ENCODE measurements at places on chromosomes 4 and X. TPM values are rescaled to one million over a fixed set of nuclear protein-coding genes. Genes with fewer than 3 reads are reported as not detected.

DNA sequence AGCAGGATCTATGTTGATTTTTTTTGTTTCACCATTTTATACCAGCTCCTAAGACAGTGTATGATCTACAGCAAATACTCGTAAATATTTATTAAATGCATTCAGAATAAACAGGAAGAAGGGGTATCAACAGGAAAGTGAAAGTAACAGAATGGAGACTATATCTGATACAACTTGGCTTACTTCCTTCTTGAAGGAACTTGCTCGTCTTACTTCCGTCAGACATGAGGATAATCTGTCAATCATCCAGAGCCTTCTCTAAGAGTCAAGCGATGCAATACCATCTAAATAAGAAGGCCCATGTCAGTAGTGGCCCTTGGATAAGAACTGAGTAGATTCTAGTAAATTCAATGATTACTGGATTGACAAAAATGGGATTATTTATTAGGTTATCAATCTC is 84.2 kb downstream of the CAMK2D start:
- no peaks in the 10 kb centered on the region for H3K36me3 ChIP-seq
- H3K27ac ChIP-seq: no peak overlapping the region
- H3K27me3 ChIP-seq: no peaks in the 10 kb centered on the region
- no peak overlapping the region for H3K4me3 ChIP-seq
- DNase-seq: no peak

DNA sequence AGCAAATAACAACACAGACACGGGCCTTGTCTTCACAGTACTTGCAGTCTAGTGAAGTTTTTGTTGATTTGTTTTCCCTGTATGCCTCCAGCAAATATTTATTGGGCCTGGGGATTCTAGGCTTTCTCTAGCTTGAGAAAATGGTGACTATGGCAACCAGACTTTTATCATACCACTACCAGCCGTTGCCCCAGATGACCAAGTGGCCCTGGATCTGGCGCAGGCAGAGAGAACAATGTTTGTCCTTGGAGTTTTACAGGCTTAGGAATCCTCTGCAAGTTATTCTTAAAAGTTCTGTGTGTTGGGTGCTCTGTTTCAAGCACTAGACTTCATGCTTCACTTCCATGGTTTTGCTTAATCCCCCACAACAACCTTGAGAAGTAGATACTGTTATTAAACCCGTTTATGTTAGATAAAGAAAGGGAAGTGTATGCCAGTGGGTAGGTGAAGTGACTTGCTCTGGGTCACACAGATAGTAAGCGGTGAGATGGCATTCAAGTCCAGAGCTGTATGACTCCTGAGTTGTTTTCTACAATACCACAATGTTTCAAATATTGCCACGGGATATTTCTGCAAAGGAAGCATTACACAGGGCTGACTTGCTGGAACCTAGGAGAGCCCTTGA is 94.6 kb downstream of the AKAP4 start:
- H3K27me3 ChIP-seq: no peaks in the 10 kb centered on the region
- H3K36me3 ChIP-seq: no peaks in the 10 kb centered on the region
- peaks cover 3% of the 10 kb centered on the region for H3K4me1 ChIP-seq
- no peak overlapping the region for H3K4me3 ChIP-seq

DNA sequence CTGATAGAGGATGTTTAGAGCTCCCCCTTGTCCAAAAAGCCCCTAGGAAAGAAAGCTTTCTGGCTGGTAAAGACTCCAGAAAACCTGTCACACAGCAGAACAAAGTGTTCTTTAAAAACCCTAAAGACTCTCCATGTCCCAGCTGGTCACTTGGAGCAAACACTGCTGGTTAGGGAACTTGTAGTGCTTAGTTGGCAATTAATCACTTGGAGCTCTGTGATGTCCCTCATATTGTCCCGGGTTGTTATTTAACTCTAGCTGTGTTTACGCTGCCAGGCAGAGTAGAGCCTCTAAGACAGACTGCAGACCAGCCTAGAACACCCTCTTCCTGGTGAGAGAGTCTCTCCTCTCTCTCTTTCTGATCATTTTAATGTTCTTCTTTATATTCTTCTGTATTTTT is 267.3 kb downstream of the BCOR start:
- H3K4me1 ChIP-seq: no peaks in the 10 kb centered on the region
- H3K36me3 ChIP-seq: no peaks in the 10 kb centered on the region
- no peak for DNase-seq
- no peaks in the 10 kb centered on the region for H3K27me3 ChIP-seq

GRCh38 chr4:13347517-13348125 is 136.5 kb downstream of the RAB28 start:
- no peaks in the 10 kb centered on the region for H3K36me3 ChIP-seq
- no peaks in the 10 kb centered on the region for H3K4me1 ChIP-seq
- no peaks in the 10 kb centered on the region for H3K27me3 ChIP-seq
- DNase-seq: no peak
- H3K27ac ChIP-seq: no peak overlapping the region

GRCh38 chr4:111652236-111652635 is 493.0 kb upstream of the FAM241A start:
- no peak for DNase-seq
- H3K4me1 ChIP-seq: no peaks in the 10 kb centered on the region
- no peaks in the 10 kb centered on the region for H3K27me3 ChIP-seq
- no peak overlapping the region for H3K27ac ChIP-seq
- no peak overlapping the region for H3K4me3 ChIP-seq

DNA sequence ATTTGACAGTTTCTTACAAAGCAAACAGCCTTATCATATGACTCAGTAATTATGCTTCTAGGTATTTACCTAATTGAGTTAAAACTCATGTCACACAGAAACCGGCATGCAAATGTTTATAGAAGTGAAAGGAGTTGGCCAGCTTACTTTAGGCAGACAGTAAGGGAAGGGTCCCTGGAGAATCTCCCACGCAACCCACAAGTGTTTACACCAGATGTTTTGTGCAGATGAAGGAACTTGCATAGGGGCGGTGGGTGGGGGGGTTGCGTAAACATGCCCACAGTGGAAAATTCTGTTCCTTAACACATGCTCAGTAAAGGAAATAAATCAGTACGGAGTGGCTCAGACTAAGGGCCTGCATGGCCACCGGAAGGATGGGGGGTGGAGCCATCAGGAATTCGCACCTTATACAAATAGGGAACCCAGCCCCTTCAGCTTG is 330.5 kb upstream of the AADAT start:
- H3K4me3 ChIP-seq: no peak overlapping the region
- H3K36me3 ChIP-seq: no peaks in the 10 kb centered on the region
- no peak overlapping the region for H3K27ac ChIP-seq
- DNase-seq: peak; percentile 18
- no peaks in the 10 kb centered on the region for H3K4me1 ChIP-seq

DNA sequence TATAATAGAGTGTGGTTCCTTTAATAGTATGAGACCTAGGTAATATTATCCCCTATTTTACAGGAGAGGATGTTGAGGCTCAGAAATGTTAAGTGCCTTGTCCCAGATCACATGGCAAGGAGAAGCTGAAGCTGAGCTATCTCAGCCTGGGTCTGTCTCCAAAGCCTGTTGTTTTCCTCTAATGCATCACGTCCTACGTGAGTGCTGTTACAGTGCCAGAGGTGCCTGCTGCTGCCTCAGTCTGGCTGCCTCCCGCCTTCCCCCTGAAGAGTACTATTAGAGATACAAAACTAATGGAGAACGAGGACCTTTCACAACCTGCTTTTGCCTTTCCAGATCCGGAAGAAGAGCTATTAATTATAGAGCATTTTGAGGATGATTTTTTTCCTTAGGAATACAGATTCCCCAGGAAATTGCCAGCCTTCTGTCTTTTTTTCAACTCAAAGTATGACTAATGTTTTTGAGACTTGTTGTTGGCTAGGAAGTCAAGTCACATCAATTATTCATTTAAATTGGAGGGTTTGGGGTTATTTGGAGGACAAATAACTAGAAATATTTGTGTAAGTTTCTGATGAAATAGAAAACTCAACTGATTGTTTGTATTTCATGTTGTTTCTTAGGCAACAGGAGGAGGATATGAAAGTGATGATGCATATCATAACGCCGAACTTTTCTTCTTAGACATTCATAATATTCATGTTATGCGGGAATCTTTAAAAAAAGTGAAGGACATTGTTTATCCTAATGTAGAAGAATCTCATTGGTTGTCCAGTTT is 43.9 kb upstream of the MTMR1 start:
- no peak overlapping the region for H3K4me3 ChIP-seq
- no peaks in the 10 kb centered on the region for H3K27me3 ChIP-seq
- no peak overlapping the region for H3K27ac ChIP-seq
- no peaks in the 10 kb centered on the region for H3K4me1 ChIP-seq

GRCh38 chrX:121151293-121151692 is 103.9 kb downstream of the GLUD2 start:
- no peaks in the 10 kb centered on the region for H3K4me1 ChIP-seq
- H3K36me3 ChIP-seq: no peaks in the 10 kb centered on the region
- H3K27ac ChIP-seq: no peak overlapping the region
- no peak for DNase-seq

GRCh38 chr4:71004281-71004851 is 10.9 kb downstream of the DCK start:
- H3K27me3 ChIP-seq: no peaks in the 10 kb centered on the region
- no peak for DNase-seq
- H3K4me1 ChIP-seq: no peaks in the 10 kb centered on the region
- no peak overlapping the region for H3K4me3 ChIP-seq
- no peaks in the 10 kb centered on the region for H3K36me3 ChIP-seq

DNA sequence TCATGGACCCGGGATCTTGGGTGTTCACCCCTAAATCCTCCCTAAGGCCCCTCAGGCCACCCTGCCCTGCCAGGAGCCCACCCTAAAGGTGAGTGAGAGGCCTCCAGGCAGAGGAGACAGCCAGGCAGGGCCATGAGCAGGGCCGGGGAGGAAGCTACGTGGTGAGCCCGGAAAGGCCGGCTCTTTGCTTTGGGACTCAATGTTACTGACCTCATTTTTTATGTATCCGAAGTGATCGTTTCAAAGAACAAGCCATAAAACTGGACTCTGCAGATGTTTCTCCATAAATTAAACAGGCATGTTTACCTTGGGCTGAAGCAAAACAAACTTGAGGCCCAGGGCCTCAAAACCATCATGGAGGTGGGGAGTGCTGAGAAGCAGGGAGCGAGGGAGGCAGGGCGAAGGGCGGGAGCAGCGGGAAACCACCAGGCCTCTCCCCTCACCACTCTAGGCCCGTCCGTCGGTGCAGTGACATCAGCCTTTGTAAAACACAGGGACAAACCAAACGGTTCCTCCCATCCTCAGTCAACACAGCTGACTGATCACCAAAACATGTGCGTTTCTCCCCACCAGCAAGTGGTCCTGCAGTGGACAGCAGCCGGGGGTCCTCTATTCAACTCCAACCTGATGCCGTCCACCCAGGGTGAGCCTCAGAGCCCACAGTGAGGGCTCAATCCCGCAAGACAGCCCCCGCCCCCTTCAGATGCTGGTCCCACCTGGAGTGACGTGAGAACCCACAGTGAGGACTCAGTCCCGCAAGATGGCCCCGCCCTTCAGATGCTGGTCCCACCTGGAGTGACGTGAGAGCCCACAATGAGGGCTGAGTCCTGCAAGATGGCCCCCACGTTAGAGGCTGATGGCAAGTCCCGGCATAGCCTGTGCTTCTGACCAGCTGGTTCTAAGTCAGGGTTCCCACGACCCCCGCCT is 102.9 kb upstream of the LRPAP1 start:
- peaks cover 4% of the 10 kb centered on the region for H3K4me1 ChIP-seq
- H3K36me3 ChIP-seq: no peaks in the 10 kb centered on the region
- H3K27ac ChIP-seq: no peak overlapping the region
- no peak for DNase-seq

DNA sequence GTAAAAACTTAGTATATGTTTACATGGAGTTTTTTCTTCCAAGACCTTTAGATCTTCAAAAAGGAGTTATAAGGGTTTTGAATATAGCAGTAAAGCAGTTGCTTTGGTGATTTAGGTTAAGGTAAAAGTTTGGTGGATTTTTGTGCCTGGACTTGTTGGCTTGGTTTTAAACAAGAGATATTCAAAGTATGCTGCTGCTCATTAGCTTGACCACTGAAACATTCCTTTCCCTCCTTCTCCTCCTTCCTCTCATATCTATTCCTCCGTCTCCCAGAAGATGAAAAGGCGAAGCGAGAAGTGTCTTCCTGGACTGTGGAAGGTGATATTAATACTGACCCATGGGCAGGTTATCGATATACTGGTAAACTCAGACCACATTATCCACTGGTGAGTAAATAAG is 38.4 kb downstream of the METAP1 start:
- H3K27me3 ChIP-seq: no peaks in the 10 kb centered on the region
- H3K4me3 ChIP-seq: no peak overlapping the region
- no peaks in the 10 kb centered on the region for H3K4me1 ChIP-seq
- no peak overlapping the region for H3K27ac ChIP-seq
- H3K36me3 ChIP-seq: no peaks in the 10 kb centered on the region

- H3K27me3 ChIP-seq: no peaks in the 10 kb centered on the region
- no peak within 1 kb of the TSS for H3K4me3 ChIP-seq
- H3K4me1 ChIP-seq: peaks cover 12% of the 10 kb centered on the region
Observed at GRCh38 chr4:153788413-153789276, at the start of gene SFRP2. Gene SFRP2 (minus strand): TSS chr4:153789083. CDS start chr4:153788835, 248 bp downstream.

DNA sequence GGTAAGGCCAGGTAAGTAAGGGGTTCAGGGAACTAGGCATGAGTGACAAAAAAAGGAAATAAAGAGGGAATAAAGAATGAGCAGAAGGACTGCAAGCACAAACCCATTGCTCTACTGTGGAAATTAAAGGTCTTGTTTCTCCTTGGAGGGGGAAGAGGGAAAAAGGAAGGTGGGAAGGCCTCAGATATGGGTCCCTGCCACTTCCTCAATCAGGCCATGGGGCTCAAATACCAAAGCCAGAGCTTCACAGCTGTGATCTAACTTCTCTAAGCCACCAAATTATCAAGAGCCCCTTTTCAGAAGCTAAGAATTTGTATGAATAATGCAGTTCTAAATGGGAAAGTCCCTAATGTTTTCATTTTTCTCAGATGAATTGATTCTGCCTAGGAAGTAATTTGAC is 4.7 kb downstream of the USP51 start:
- no peak for DNase-seq
- H3K4me3 ChIP-seq: no peak overlapping the region
- no peak overlapping the region for H3K27ac ChIP-seq
- no peaks in the 10 kb centered on the region for H3K36me3 ChIP-seq

DNA sequence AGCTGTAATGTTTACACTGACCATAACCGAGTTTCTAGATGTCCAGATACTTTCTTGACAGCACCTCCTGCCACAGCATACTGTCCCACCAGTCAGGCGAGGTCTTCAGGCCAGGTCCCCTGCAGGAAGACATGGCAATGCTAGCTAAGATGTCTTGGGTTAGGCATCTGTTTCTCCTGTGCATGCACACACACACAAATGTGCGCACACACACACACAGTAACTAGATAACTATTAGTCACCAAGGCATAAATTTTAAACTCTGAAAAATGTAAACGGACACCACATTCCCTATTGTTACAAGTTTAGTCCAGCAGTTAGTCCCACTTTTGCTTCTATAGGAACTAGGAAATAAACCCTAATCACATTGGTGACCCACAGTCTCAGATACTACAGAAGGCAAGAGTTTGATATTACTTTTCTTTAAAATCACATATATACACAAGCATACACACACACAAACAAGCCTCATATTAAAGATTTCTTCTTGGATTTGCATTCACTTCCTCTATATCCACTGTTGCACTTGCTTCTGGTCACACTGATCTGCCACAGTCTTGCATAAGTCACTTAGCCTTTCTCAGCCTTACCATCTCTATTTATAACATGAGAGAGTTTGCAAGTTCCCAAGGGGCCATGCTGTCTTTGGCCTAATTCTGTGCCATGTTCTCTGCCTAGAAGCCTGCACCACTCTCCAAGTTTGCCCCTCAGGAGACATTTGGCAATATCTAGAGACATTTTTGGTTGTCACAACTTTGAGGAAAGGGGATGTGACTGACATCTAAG is 32.2 kb downstream of the IL21 start:
- H3K27ac ChIP-seq: no peak overlapping the region
- no peaks in the 10 kb centered on the region for H3K27me3 ChIP-seq
- no peaks in the 10 kb centered on the region for H3K4me1 ChIP-seq
- H3K36me3 ChIP-seq: no peaks in the 10 kb centered on the region
- no peak overlapping the region for H3K4me3 ChIP-seq

Gene CACNA1F
- 0.19 TPM for total RNA-seq

Gene ATP1B4
- total RNA-seq: not detected

Gene PPP3CA
- total RNA-seq: 39.1 TPM

Data from testis (tissue), 5 donors.